Esophagus muscularis mucosa (tissue), 4 donors: ENCODE measurements at places on chromosomes 16 and 17. TPM values are rescaled to one million over a fixed set of nuclear protein-coding genes. Genes with fewer than 3 reads are reported as not detected.

VMO1 gene
- 0.86 TPM for total RNA-seq

DNA sequence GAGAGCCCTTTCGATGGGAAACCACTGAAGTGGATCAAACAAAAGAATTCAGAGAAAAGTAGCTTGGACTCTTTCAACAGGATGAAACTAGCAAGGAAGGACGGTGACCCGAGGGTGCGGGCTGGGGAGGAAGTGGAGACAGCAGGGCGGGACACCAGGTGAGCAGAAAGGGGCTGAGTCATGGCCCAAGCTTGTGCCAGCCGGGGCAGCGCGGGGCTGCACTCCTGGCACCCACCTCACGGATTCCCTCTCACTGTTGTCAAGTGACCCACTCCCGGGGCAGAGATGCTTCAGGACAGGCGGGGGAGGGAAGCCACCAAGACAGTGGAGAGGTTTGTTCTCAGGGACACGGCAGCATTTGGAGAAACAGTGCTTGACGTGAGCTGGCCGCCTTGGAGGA is 10.7 kb upstream of the RNF222 start:
- DNase-seq: no peak

GRCh38 chr16:52544703-52545102 is 2.2 kb downstream of the TOX3 start:
- no peak for DNase-seq

OSGIN1 gene
- 11.6 TPM for total RNA-seq

DNA sequence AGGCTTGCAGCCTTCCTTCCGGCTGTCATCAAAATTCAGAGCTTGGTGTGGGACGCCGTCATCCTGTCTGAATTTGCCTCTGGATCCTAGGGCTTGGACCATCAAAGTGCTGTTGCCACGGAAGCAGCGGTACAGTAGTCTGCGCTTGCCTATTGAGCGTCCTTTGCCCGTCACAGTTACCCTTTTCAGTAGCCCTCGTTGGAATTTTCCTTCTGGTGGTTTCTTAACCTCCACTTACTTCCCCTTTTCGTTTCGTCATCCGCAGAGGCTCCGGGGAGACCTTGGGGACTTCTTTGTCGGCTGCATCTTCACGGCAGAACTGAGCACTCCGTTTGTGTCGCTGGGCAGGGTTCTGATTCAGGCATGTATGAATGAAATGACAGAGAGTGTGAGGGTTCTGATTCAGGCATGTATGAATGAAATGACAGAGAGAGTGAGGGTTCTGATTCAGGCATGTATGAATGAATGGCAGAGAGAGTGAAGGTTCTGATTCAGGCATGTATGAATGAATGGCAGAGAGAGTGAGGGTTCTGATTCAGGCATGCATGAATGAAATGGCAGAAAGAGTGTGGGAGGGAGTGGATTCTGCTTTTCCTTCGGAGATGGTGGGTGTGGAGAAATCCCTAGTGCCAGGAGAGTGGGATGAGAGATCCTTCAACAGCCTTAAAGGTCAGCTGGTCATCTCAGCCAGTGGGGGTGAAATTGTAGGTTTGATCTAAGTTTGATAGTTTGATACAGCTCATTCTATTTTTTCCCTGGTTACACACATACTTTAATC is 8.0 kb downstream of the TLCD3A start:
- DNase-seq: no peak
